Thoracic aorta (tissue), 2 donors: ENCODE measurements at places on chromosomes 11 and 22. TPM values are rescaled to one million over a fixed set of nuclear protein-coding genes. Genes with fewer than 3 reads are reported as not detected.

The NLRP6 gene
- 6.6 TPM for total RNA-seq

The ARHGEF17 gene
- 244 TPM for total RNA-seq

The OR51E2 gene
- total RNA-seq, result not detected

The ANO3 gene
- total RNA-seq, result 0.71 TPM

The ATP6V1E1 gene
- total RNA-seq, result 102 TPM

The FGF4 gene
- not detected for total RNA-seq

The SERHL2 gene
- 1.9 TPM for total RNA-seq

The PTPRCAP gene
- total RNA-seq, result 4.0 TPM

The LSP1 gene
- total RNA-seq, result 40.5 TPM

The TOM1 gene
- 78.4 TPM for total RNA-seq

The APOBEC3B gene
- total RNA-seq, result not detected

The OR52W1 gene
- total RNA-seq, result not detected

The USP2 gene
- total RNA-seq, result 0.68 TPM

The MPPED2 gene
- 18.8 TPM for total RNA-seq

The OR51B4 gene
- total RNA-seq, result not detected

The ABCC8 gene
- 0.42 TPM for total RNA-seq

The RAB36 gene
- total RNA-seq, result 4.5 TPM

The LRRC56 gene
- total RNA-seq, result 0.41 TPM

The TUBA8 gene
- total RNA-seq, result 0.41 TPM

The CCDC83 gene
- total RNA-seq, result not detected

The RASD2 gene
- total RNA-seq, result 18.8 TPM

The EHBP1L1 gene
- total RNA-seq, result 286 TPM

The UPK2 gene
- not detected for total RNA-seq

The C11orf16 gene
- not detected for total RNA-seq

The C11orf97 gene
- not detected for total RNA-seq
